ENCODE measurements at places on chromosomes 16 and 17. TPM values are rescaled to one million over a fixed set of nuclear protein-coding genes. Genes with fewer than 3 reads are reported as not detected.

CDK5R1 gene
- total RNA-seq: 7.6 TPM

DNAI2 gene
- not detected for total RNA-seq

EPX gene
- not detected for total RNA-seq

KIF19 gene
- total RNA-seq: not detected

NDRG4 gene
- total RNA-seq: 22.2 TPM

KRT39 gene
- not detected for total RNA-seq

OR3A2 gene
- total RNA-seq: not detected

ERCC4 gene
- total RNA-seq: 15.6 TPM

PRSS33 gene
- total RNA-seq: not detected

TNK1 gene
- 1.6 TPM for total RNA-seq

ATP6V0A1 gene
- total RNA-seq: 75.8 TPM

MLYCD gene
- 2.7 TPM for total RNA-seq

KRT40 gene
- total RNA-seq: not detected

CCL3 gene
- 3.4 TPM for total RNA-seq

PRSS8 gene
- 3.9 TPM for total RNA-seq

BHLHA9 gene
- total RNA-seq: not detected

CCL15 gene
- not detected for total RNA-seq

SMPD3 gene
- 0.34 TPM for total RNA-seq

CD300H gene
- not detected for total RNA-seq

GNG13 gene
- not detected for total RNA-seq

Measured in astrocyte (in vitro differentiated cells and primary cell).